Activated CD4-positive, CD25-positive, alpha-beta regulatory T cell treated with anti-CD3 and anti-CD28 coated beads, Interleukin-2, amount 50 U/mL, for 72 hours (primary cell): ENCODE measurements at places on chromosomes 16 and 17.

- peak; percentile 47 for DNase-seq
Measured at GRCh38 chr17:17305281-17305801, 2.2 kb downstream of the NT5M start.

DNA sequence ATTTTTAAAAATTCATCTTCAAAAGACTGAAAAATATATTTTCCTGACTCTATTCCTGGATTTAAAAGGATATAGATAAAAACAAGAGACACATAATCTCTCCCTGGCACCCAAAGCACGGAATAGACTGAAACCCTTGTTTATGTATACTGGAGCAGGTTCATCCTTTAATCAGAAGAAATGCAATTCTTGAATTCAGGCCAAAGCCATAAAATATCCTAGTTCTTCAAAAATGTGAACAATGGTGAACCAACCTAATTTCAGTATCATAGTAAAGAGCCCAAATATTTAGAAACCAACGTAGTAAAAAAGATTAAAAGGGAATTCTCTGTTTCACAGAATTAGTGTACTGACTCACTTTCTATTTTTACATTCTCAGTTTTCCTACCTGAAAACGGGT is 188.5 kb upstream of the C17orf78 start:
- DNase-seq: no peak

DNA sequence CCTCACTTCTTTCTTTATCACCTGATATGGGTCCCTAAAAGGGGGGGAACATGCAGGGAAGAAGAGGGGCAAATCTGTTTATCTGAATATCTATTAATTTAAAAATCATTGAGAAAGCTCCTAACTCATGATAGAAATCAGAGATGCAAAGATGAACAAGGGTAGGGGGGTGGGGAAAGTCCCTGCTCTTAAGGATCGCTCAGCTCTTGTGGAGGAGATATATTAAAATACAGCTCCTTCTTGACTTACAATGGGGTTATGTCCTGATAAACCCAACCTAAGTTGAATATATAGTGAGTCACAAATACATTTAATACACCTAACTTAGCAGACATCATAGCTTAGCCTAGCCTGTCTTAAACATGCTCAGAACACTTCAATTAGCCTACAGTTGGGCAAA is 237.5 kb downstream of the MAF start:
- no peak for DNase-seq

GRCh38 chr17:66301864-66302741 is at the start of gene PRKCA:
Gene PRKCA, plus strand, starts transcription at chr17:66302613.
- peak; percentile 80 for DNase-seq

DNA sequence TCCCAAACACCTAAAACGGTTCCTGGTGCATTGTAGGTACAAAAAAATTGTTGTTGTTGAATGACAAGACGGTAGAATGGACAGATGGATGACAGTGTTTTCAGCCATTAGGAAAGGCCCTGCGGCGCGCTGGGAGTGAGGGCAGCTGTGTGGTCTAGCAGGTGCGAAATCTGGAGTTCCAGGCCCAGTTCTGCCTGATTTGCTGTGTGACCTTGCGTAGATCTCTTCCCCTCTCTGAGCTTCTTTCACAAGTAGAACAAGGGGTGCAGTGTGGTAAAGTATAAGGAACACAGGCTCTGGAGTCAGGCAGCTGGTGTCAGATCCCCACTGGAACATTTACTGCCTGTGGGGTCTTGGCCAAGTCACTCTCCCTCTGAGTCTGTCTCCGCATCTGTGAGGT is 25.3 kb downstream of the SPNS2 start:
- no peak for DNase-seq

GRCh38 chr17:37791447-37792399 is 46.9 kb upstream of the HNF1B start:
- DNase-seq: no peak

DNA sequence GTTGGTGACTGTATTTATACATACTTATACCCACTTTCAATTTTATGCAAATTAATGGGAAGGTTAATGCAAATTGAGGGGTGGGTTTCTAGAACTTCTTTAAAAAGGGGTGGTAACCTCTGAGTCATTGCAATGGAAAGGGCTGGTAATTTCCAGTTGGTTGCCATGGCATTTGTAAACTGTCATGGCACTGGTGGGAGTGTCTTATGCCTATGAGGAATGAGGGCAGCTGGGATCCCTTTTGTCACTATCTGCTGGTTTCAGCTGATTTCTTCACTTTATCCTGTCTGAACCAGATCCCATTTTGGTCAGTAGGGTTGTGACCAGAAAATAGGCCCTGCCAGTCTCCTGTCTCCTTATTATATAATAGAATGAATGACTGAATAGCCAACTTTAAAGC is 1006.7 kb upstream of the GOT2 start:
- no peak for DNase-seq

GRCh38 chr17:42544874-42545283 is 7.8 kb upstream of the HSD17B1 start:
- no peak for DNase-seq

GRCh38 chr16:19712418-19713058 is 5.5 kb downstream of the KNOP1 start:
- DNase-seq: no peak

DNA sequence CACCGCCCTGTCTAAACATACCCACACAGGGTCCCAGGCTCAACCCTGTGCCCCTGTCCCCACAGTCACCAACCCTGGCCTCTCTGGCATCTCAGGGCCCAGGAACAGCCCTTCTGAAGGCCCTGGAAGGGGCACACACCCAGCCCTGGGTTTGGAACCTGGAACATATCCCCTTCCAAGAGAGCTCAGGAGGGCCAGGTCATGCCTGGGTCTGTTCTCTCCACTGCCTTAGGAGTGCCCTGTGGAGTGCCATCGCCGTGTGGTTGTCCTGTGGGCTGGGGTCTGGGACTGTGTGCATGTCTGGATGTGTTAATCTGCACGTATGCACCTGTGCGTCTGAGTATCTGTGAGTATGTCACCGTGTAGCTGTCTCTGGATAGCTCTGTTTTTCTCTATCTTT is 45.2 kb upstream of the ACSM2B start:
- DNase-seq: no peak

DNA sequence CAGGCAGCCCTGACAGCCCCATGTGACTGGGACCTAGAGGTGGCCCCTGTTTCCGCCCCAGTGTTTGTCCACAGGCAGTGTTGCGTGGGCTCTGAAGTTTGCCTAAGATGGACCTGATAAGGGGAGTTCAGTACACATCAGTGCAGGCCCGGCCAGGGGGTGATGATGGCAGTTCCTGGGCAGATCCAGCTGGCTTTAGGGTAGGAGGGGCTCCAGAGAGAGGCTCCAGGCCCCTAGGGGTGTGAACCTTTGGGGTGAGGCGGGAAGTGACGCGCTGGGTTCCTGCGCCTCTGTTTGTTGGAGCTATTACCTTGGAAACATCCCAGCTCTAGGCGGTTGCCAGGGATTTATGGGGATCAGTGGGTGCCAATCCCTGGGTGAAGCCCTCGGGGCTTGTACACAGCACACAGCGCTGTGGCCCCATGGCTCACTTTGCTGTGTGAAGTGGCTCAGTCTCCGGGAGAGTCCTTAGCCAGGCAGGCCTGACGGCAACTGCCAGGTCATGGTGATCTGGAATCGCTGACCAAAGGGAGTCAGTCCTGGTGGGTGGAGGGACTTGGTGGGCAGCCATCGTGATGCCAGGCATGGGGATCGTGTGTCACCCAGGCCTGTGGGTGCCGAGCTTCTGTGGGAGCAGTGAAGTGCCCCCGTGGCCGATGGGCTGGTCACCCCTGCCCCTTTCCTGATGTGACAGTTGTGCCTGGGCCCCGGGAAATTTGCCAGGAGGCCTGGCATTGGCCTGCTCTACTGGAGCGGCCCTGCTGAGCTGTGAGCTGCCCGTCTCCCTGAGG is 146.1 kb downstream of the SEC14L1 start:
- DNase-seq: no peak

- no peak for DNase-seq
Measured at GRCh38 chr16:89847051-89847939, 19.0 kb downstream of the SPIRE2 start.

DNA sequence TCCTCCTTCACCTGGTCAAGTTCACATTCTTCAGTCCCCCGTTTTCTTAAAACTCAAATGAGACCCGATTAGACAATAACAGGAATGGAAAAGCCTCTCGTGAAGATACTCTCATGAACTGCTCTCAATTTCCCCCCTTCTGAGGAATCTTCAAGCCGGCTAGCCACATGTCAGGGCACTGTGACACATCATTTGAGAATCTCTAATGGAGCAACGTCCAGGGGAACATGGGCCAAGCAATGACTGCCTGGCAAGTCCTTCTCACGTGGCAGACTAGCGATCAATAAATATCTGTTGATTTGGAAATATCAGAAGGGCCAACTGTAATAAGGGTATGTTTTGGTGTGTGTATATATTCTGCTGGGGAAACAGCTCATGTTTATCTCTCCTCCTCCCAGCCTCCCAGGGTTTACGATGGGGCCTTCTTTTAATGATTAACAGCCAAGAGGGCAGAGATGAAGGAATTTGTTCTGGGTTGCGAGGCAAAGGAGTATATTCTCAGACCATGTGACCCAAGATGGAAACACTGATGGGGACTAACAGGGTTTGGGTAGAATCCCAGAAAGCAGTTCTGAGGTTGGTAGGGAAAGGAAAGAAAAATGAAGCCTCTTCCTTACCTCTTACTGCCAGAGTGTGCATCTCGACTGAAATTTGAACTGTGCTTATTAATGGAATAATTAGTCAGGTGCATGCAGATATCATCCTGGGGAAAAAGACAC is 21.4 kb downstream of the TTLL6 start:
- DNase-seq: no peak

DNA sequence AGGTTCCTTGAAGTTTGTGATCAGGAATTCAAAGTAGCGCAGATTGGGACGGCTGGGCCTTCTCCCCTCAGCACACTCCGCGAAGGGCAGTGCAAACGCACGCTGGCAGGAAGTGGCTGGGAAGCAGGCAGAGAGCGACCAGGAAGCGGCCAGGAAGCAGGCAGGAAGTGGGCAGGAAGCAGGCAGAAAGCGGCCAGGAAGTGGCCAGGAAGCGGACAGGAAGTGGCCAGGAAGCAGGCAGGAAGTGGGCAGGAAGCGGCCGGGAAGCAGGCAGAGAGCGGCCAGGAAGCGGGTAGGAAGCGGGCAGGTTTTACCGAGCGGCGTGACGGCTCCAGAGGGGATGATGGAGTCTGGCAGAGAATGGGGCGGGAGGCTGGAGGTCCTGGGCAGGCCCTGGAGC is 3.2 kb downstream of the DPEP1 start:
- no peak for DNase-seq

DNA sequence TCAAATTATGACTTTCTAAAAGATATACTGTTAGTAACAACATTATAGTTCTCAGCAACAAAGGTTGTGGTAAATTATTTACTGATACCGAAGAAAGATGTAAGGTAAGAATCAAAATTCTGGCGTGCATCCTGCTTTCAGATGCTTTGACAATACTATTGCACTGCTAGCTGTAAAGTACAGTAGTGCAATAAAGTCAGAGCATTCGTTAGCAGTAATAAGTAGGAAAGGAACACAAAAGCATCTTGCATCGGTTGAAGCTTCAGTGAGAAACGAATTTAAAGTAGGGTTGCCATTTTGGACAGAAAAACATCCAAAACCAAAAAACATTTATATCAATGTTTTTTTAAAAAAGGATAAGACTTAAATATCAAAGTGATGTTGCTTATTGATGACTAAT is 4.0 kb downstream of the SKA2 start:
- no peak for DNase-seq

DNA sequence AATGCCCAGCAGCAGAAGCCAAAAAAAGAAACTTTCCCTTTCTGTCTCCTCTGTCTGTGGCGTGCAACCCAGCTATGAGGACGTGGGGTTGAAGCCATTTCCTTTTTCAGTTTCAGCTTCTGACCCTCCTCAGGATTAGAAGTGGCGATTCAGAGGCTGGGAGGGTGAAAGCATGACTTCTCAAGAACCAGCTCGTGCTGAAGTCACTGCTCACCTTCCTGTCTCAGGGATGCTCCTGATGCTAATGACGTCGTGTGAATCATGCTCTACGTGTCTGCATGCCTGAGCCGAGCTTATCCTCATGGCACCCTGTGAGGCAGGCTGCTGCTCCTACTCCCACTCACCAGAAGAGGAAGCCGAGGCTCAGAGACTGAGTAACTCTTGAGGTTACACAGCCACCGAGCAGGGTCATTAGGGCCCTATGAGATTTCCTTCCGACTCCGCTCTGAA is 5.7 kb upstream of the LPO start:
- no peak for DNase-seq

- no peak for DNase-seq
Measured at GRCh38 chr16:79329166-79329521, 271.4 kb downstream of the MAF start.

- no peak for DNase-seq
Measured at GRCh38 chr16:370979-371514, 709 bp upstream of the MRPL28 start.

DNA sequence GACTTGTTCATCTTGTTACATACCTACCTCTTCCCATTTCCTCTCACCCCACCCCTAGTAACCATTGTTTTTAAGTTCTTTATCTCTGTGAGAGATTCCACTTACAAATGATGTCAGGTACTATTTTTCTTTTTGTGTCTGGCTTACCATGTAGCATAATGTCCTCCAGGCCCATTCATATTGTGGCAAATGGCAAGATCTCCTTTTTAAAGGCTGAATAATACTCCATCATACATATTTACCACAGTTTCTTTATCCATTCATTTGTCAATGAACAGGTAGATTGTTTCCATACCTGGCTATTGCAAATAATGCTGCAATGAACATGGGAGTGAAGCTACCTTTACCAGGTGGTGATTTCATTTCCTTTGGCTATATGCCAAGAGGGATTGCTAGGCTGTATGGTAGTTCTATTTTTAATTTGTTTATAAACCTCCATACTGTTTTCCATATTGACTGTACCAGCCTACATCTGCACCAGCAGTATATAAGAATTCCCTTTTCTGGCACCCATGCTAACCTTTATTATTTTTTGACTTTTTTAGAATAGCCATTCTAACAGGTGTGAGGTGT is 53.9 kb downstream of the NSRP1 start:
- DNase-seq: no peak

DNA sequence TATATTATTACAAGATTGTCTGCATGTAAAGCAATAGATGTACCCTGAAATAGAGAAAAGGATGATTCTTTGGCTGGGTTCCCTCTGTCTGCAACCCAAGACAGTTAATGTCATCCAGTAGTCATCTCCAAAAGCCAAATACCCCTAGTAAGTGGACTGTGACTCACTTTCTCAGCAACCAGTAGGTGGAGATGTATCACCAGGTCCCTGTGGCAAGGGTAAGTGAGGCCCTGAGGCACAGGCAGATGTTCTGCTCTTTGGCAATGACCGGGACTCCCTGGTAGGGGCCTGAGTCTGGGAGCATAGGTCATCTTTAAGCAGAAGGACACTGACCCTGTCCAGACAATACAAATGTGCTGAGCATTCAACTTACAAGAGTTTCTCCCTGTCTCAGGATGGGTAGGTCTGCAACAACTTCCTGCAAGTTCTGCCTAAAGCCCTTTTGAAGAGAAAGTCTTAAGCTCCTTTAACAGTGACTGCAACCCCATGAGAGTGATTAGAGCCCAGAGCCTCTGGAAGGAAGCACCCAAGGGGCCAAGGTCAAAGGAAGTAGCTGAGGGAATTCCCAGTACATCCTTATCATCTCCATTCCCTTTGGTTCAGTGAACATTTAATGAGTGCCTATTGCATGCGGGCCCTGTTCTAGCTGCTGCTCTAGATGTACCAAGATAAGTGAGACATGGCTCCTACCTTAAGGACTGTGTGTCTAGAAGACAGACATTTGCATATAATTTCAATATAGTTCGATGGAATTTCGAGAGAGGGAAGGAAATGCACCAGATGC is 31.9 kb downstream of the PMP22 start:
- DNase-seq: no peak
